Motor neuron (in vitro differentiated cells): ENCODE measurements at places on chromosomes 16 and 17.
A peak's percentile ranks its signal among the peaks of the same experiment; 100 is the strongest.

- peak; percentile 20 for ATAC-seq
Measured at GRCh38 chr16:9337308-9338032, 246.0 kb downstream of the HAPSTR1 start.

DNA sequence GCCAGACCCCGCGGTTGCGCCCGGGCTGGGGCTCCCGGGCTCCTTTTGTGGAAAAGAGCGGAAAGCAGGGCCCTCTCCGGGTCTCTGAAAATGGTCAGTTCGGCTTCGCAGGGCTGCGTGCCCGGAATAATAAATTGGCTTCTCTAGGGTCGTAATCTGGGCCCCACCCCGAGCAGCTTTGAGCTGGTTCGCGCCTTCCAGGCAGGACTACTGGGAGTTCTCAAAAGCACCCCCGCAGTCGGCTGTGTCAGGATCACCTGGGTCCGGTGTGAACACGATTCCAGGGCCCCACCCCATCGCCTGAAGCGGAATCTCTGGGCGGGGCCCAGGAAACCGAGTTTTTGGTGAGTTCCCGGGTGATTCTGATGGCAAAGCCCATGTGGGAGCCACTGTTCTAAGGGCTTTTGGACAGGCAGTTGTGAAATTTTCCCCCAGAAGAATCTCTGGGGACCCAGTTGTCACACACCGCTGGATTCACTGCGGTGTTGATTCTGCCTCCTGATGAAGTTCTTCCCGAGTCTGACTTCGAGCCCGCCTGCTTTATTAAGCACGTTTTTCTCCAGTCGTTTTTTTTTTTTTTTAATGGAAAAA is 77.0 kb downstream of the MRC2 start:
- peak; percentile 63 for ATAC-seq

- no peak for ATAC-seq
Measured at GRCh38 chr17:77045441-77046041, 95.2 kb upstream of the SEC14L1 start.

- peak; percentile 12 for ATAC-seq
Measured at GRCh38 chr17:67390006-67390645, 13.0 kb downstream of the PITPNC1 start.

GRCh38 chr17:80254396-80255251 is 6.0 kb upstream of the RNF213 start:
- no peak for ATAC-seq

DNA sequence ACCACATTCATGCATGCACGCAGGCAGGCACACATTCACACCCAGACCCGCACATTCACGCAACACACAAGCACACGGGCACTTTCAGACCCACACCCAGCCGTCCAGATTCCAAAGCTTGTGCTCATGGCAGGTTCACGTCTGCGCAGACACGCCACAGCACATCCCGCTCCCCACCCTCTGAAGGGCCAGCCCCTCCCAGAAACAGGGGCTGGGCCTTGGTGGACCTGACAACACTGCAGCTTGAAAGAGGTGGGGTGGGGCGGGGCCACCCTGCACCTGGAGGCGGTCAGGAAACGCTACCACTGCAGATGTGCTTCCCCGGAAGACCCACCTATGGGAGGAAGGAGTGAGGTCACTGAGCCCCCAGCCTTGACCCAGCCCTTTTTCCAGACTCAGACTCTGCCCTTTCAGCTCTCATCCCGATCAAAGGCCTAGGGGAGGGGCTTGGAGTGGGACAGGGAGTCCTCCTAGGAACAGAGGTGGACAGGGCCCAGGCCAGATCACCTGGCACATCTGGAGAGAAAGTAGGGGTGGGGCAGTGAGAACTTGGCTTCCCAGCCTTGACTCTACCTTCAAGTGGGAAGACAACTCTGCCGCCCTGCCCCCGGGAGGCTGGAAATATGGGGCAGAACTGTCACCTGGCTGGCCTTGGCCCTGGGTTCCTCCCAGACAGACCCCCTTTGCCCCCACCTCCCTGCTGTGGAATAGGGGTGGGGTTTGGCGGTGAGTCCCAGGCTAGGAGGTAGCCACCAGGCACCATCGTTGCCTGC is 11.0 kb downstream of the P3H4 start:
- ATAC-seq = peak; percentile 88

- ATAC-seq = no peak
Measured at GRCh38 chr17:67999291-67999911, 3.1 kb upstream of the C17orf58 start.

- no peak for ATAC-seq
Measured at GRCh38 chr17:16288860-16289571, 64.3 kb downstream of the CENPV start.

GRCh38 chr17:21004016-21004930 is 38.5 kb downstream of the USP22 start:
- no peak for ATAC-seq

GRCh38 chr17:7241090-7241733 is 1.0 kb downstream of the GABARAP start:
- no peak for ATAC-seq

GRCh38 chr16:3171181-3171854 is 16.7 kb upstream of the OR1F1 start:
- ATAC-seq = peak; percentile 34

DNA sequence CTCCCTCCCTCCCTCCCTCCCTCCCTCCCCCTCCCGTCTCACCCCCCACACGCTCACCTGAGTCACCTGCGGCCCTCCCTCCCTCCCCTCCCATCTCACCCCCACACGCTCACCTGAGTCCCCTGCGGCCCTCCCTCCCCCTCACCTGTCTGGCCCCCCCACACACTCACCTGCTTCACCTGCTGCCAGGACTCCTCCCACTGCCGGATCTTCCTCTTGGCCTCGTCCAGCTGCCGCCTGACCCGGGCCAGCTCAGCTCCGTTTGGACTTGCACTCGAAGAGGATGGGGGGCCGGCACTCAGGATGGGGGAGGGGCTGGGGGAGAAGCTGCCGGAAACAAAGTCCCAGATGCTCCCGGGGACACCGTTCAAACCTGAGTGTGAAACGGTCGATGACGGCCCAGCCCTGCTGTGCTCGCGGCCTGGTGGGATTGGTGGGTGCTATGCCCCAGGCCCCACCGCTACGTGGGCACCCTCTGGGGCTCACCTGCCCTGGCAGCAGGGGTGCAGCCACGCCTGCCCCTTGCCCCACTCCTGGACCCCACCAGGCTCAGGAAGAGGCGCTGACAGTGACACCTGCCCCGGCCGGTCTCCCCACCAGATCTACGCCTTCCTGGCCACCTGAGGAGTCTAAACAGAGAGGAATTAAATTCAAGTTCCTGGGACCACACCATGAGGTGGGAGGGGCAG is 15.9 kb downstream of the GNPTG start:
- ATAC-seq = no peak

DNA sequence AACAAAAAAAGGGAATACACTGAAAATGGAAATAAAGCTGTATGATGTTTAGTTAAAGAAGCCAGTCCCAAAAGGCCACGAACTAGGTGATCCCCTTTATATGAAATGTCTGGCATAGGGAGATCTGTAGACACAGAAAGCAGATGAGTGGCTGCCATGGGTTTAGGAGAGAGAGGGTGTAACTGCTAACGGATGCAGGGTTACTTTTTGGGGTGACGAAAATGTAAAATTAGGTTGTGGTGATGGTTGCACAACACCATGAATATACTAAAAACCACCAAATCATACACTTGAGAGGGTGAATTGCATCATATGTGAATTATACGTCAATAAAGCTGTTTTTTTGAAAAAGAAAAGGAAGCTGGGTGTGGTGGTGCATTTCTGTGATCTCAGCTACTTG is 99.6 kb downstream of the ADCY9 start:
- no peak for ATAC-seq

GRCh38 chr17:82960419-82961271 is 118.8 kb upstream of the METRNL start:
- no peak for ATAC-seq

DNA sequence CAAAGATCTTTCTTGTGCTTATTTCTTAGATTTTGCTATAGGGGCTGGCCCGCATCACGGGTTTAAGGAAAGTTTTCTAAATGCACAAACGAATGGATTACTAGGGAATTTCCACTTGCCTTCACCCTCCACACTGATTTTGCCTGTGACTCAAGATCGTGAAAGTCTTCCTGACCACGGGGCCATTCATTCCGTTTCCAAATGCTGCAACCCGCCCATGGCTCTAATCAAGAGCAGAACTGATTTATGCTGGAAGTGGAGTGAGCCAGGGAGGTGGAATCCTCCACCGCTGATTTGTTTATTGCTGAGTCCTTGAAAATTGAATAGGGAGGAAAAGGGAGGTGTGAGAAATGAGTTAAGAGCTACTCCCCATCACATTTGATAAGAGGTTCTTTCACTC is 52.4 kb downstream of the CA10 start:
- ATAC-seq = no peak

DNA sequence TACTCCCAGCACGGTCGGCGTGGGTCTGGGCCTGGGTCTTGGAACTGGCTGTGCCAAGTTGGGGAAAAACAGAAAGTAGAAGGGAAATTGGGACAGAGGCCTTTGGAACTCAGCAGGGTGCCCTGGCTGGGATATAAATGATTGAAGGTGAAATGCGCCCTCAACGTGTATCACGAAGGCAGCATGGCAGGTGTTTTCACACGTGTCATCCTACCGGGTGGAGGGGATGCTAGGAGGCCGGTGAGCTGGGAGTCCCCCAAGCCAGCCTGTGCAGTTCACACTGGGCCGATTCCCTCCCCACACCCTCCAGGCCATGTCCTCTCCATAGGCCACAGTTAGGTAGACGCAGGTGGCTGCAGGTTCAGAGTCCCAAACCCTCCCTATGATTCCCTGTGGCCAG is 6.0 kb downstream of the TNFAIP1 start:
- ATAC-seq = no peak

GRCh38 chr17:54172096-54172984 is 349.6 kb downstream of the KIF2B start:
- ATAC-seq = no peak

DNA sequence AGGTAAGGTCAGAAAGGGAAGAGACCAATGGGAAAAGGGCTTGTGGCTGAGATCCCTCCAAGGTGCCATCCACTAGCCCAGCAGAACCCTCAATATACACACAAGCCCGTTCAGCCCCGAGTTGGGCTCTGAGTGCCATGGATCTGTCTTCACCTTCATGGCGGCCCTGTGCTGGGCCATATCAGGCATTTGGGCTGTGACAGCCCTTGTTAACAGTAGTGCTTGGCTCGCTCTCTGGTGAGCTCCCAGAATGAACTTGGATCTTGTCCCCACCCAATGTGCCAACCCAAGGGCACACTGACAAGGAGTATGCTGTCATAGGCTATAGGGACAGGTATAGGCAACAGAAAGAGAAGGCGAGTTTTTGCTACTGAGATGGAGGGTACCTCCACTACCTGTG is 182.7 kb downstream of the ZFHX3 start:
- ATAC-seq = no peak

- no peak for ATAC-seq
Measured at GRCh38 chr17:39782481-39782880, 44.7 kb downstream of the GRB7 start.

DNA sequence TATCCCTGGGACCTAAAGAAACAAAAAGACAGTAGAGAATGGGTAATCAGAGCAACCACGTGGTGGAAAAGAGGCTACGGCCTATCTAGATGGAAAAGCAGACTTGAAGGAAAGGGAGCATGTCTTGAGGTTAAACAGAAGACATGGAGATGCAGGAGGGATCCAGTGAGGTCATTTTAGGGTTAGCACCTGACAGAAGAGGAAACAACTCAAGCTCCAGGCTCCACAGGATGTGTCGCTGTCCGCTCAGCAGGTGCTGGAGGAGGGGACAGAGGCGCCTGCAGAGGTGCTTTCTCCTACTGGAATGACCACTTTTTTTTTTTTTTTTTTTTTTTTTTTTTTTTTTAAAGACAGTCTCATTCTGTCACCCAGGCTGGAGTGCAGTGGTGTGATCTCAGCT is 47.5 kb upstream of the CLEC3A start:
- no peak for ATAC-seq

GRCh38 chr16:56245197-56245596 is 53.9 kb downstream of the GNAO1 start:
- no peak for ATAC-seq

DNA sequence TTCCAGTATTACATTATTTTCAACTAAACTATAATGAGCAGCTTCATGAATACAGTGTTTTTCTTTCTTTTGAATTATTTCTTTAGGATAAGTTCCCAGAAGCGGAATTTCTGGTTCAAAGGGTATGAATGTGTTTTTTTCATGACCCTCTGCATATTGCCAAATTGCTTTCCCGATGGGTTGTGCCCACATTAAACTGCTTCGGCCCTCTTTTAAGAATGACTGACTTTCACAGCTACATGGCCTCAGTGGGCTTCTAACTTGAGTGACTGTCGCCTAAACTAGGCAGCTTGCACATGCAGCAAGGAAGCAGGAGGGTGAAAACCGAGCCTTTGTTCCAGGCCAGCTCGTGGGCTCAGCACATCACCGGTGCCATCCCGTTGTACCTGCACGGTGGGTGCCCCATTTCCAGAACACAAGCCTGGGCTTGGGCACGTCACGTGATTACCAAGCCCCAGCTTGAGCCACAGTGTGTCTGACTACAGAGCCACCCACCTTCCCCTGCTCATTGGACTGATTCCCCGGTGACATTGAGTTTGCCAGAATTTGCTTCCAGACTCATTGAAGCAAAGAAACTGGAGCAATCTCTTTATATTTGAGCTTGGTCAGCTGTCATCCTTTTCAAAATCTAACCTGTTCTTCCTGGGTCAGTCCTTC is 112.8 kb downstream of the CLEC16A start:
- ATAC-seq = no peak

- ATAC-seq = no peak
Measured at GRCh38 chr17:77467521-77467920, 326.8 kb downstream of the SEC14L1 start.

DNA sequence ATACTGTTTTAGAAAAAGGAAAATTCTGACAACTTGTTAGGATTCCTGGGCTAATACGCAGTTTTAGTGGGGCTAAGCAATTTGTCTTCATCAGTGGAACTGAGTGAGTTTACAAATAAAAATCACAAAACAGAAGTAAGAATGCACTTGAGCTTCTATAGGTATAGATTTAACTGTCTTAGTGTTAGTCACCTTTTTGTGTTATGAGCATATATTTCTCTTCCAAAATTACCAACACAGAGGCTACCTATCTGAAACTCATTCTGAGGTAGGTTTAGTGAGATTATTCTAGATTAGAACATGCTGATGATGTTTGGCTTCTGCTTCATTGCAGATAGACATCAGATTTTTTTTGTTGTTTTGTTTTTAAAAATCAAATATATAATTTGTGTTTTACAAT is 23.2 kb downstream of the METTL9 start:
- no peak for ATAC-seq

DNA sequence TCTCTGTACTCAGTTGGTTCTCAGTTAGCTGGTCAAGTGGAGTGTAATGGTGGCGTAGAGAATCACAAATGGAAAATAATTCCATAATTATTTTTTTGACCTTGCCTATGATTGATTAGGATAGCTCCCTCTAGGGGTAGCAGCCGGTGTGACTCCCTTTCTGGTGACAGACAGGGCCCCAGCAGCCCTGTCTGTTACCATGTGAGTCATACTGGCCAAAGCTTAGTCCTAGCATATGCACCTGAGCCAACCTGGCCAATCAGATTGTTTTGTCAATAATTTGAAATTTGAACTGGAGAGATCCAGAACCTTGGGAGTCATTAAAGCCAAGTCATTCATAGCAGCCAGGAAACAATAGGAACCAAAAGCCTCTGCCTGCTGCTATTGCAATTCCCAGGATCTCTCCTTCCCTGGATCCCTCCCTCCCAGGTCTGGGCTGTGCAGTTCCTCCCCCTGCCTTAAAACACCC is 5.6 kb downstream of the PNPO start:
- ATAC-seq = peak; percentile 82
